ENCODE measurements at places on chromosomes 11 and 22.

- DNase-seq, result no peak
Observed at GRCh38 chr11:8047382-8047781, 33.6 kb upstream of the TUB start.

DNA sequence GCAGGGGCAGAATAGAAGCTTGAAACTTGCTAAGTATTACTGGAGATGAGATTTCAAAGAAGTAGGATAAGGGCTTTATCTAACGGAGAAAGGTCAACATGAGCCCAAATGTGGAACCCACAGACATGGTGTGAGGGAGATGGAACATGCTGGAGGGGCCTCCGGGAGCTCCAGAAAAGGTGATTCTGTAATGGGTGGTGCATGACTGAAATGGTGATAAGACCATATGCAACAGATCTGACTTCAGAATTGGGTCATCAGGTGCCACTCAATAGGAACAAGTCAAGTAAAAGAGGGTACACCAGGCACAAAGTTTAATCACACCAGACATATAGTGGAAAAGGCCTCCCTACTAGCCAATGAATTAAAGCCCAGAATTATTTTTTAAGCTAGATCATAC, 7.9 kb upstream of the CEP295 start:
- DNase-seq, result no peak

GRCh38 chr22:46107753-46108563, 42.4 kb upstream of the PPARA start:
- DNase-seq, result no peak

DNA sequence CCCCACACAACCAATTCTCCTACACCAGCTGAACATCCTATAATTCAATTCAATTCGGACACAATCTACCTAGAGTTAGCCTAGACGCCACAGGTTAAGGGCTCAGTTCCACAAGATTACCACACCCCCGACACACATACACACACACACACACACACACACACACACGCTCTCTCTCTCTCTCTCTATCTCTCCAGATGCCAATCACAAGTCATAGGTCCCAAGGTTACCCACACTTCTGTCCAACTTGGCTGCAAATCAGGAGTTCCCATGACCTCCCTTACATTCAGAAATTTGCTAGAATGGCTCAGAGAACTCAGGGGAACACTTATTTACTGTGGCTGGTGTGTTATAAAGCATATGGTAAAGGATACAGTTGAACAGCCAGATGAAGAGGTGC, 204.0 kb downstream of the DBX1 start:
- no peak for DNase-seq

GRCh38 chr11:115077740-115078139, 399.4 kb downstream of the NXPE2 start:
- DNase-seq, result no peak
